ENCODE measurements at places on chromosomes 3 and 15.

DNA sequence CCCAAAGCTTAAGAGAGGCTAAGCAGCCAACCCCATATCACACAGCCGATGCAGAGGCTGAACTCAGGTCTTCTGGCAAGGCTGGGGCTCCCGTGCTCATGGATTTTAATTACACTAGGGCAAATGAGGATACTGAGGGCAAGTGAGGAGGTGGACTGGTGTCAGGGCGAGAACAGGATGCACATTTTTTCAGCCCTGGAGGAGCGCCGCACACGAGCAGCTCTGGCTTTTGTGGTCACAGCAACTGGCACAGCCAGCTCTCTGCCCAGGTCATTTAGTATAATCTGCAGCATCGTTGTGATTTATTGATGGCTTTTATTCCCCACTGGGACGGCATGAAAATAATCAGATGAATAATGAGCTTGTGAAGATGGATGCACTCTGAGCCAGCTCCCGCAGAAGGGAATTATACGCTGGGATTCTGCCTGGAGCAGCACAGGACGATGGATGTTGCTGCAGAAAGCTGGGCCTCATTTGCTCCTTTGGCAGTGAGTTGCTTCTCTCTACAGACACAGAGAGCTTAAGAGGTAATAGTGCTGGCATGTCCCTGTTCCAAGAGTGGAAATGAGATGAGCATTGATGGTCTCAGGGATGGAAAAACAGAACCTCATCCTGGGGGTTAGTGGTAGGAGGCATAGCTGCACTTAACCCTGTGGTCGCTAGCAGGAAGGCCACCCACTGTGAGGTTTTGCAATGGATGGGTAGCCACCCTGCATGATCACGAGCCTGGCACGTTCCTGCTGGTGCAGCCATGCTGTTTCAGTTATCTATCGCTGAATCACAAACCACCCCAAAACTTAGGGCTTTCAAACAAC is 135.4 kb downstream of the UACA start:
- no peak for DNase-seq

GRCh38 chr3:35184775-35185174 is 454.6 kb upstream of the ARPP21 start:
- DNase-seq = no peak

DNA sequence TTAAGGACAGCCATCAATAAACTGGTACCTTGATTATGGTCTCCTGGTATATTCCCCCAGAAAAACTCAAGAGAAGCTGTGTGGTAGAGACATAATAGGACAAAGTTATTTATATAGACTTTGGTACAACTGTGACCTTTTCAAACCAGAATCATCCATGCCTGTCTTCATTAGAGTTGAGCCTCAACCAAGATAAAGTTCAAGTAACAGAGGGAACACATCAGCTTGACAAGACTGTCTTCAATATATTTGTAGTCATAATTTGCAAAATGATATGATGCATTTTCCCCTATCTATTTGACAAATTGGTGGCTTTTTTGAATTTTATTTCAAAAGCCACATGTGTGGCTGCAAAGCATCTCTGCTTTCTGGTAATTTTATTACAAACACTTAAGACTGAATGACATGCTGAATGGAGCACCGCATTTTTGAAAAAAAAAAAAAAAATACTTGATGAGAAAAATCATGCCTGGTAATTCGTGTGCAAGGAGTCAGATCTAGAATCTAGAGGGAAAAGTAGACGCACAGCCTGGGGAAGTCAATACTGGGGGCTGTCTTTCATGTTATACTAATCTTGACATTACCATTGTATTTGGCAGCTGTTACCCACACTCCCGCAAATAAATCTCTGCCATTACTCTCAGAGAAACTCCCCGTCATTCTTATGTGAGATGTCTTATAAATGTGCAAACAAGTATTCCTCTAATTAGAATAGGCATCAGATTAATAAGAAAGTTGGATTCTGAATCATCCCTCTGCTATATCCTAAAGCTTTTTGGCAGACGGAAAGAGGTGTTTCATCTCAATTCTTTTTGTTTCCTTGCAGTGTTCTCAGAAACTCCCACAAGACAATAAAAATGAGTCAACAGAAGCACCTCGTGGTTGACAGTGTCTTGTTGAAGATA is 554.8 kb upstream of the CBLB start:
- no peak for DNase-seq

GRCh38 chr3:75254685-75255084 is 409.4 kb upstream of the FRG2C start:
- no peak for DNase-seq

DNA sequence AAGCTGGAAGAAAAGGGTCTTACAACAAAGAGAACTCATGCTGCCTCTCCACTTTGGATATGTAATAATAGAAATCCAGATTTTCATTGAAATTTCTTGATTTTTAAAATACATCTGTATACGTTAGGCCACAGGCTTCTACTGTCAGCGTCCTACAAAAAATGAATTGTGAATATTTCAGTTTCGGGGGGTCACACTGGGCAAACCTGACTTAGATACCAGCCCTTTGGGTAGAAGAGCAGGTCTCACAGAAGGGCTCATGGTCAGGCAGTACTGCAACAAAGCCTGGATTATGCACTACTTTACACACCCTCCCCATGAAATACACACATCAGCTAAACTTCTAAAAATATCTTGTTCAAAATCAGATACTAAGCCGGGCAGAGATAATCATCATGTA is 294.5 kb downstream of the FHIT start:
- no peak for DNase-seq

DNA sequence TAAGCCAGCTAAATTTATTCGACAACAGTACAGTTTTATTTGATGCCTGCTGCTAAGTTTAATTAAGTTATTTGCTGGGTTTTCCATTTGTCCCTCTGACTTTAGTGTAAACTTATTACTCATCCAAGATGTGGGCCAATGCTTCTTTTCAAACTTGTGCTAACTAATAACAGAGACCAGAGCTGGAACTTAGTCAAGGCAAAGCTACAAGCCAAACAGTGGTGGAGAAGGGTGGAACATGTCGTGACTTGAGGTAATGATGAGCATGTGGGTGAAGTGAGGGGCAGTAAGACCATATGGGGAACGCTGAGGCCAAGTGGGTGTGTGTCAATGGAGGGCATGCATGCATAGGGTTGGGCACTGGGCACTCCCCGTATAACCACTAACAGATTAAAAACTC is 63.9 kb downstream of the NMD3 start:
- DNase-seq = no peak

- no peak for DNase-seq
These were observed 74.2 kb upstream of the BHLHE40 start for GRCh38 chr3:4904811-4905695.

GRCh38 chr3:134406331-134407238 is 32.3 kb upstream of the AMOTL2 start:
- no peak for DNase-seq

GRCh38 chr15:78050441-78050809 is 27.1 kb downstream of the TBC1D2B start:
- no peak for DNase-seq

GRCh38 chr15:31934821-31935220 is 95.5 kb upstream of the CHRNA7 start:
- DNase-seq = no peak

- peak; percentile 38 for DNase-seq
These were observed 308.3 kb upstream of the CCDC54 start for GRCh38 chr3:107068980-107069379.

GRCh38 chr3:142622405-142622804 is 26.2 kb downstream of the PLS1 start:
- no peak for DNase-seq

DNA sequence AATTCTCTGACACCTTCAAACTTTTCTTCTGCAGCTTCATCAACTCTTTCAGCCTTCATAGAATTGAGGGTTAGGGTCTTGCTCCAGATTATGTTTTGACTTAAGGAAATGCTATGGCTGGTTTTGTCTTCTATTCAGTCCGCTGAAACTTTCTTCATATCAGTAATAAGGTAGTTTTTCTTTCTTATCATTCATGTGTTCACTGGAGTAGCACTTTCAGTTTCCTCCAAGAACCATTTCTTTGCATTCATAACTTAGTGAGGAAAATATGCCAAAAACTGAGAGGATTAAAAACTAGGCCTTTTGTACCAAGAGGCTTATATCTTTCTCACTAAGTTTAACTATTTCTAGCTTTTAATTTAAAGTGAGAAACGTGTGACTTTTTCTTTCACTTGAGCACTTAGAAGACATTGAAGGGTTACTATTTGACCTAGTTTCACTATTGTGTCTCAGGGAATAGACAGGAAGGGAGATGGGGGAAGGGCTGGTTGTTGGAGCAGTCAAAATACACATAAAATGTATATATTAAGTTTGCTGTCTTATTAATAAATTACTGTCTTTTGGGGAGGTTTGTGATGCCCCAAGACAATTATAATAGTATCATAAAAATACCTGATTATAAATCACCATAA is 1110.1 kb downstream of the TBL1XR1 start:
- no peak for DNase-seq

- DNase-seq = peak; percentile 37
These were observed 2.2 kb downstream of the IGF1R start for GRCh38 chr15:98650417-98651035.

DNA sequence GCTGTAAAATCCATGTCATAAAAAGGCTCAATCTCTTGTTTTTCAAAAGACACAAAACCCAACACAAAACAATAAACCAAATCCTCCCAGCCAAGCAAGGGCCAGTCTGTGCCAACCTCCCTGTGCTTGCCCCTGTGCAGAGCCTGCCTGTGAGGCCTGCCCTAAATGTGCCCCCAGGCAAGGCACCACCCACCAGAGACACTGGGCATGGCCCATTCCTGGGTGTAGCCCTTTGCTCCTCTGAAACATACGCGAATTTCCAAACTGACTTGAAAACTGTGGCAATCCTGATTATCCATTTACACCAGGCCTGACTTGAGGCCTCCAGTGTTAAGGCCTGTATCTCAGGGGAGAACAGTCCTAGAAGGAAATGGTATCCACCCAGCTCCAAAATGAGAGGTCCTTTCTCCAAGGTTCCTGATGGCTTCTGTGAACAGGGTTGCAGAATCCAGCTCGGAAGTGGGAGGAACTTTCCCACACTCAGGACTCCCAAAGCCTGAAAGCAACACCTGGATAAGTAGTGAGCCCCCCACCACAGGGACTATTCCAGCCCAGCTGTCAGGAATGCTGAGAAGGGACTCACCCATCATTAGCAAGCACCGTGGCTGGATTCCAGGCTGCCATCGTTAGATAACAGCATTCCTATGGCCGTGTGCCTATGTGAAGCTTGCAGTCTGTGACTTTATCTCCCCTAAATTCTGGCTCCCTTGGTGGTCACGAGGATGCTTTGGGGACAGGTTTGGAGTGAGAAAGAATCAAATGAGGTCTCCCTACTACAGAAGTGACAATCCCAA is 61.8 kb downstream of the CACNA2D2 start:
- DNase-seq = no peak

DNA sequence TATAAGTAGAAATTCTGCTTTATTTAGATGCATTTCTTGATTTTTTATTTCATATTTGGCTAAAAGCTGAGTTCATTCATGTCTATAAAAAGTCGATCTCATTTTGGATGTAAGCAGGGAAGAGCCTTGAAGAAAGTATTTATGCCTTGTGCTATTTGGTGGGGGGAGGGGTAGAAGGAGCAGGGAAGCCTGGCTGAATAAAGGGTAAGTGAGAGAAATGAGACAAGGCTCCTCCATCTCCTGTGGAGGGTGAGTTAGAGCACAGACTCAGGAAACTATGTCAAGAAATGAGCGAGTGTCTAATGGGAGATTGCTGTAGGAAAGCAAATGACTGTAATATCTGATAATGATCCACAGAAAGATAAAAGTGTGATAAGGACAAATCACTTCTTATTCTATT is 121.8 kb upstream of the ATP11B start:
- no peak for DNase-seq

- no peak for DNase-seq
These were observed 29.6 kb upstream of the CHMP2B start for GRCh38 chr3:87197531-87197930.

GRCh38 chr15:80695099-80695910 is at the start of gene ABHD17C:
TSS of gene ABHD17C (plus strand) at chr15:80695310. CDS start at chr15:80695430, 120 bp downstream.
- peak; percentile 30 for DNase-seq

- no peak for DNase-seq
These were observed 76.3 kb upstream of the TGFBR2 start for GRCh38 chr3:30530084-30530483.

GRCh38 chr3:4754180-4755086 is 224.8 kb upstream of the BHLHE40 start:
- DNase-seq = no peak

GRCh38 chr15:71747128-71748083 is 62.9 kb upstream of the NR2E3 start:
- peak; percentile 93 for DNase-seq

DNA sequence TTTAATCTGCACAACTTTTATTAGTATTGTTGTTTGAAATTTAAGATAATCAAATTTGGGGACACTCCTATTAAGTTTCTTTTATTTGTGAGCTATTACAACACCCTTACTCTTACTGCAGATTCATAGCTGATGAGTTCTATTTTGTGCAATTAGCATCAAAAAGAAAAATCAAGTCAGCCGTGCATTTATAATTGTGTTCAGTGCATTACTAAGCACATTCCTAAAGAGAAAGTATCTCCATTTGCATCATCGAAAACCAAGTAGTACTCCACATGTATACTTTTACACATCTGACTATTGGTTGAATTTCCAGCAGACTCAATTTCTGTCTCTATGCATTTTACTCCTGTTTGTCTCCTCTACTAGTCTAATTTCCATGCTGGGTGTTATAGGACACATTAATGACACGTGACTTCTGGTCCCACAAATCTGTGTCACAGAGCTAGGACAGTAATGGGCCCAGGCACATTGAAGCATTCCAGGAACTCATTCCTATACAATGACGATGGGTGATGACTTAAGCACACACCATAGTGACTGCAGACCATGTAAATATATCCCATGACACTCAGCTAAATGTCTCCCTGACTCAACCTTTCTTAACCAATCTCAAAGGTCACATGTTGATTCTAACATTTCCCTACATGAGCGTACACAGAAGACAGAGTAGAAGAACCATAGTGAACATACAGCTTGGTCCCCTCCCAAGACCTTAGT is 477.5 kb downstream of the LPP start:
- peak; percentile 94 for DNase-seq

GRCh38 chr3:79040701-79041100 is 727.1 kb downstream of the ROBO1 start:
- DNase-seq = peak; percentile 59

DNA sequence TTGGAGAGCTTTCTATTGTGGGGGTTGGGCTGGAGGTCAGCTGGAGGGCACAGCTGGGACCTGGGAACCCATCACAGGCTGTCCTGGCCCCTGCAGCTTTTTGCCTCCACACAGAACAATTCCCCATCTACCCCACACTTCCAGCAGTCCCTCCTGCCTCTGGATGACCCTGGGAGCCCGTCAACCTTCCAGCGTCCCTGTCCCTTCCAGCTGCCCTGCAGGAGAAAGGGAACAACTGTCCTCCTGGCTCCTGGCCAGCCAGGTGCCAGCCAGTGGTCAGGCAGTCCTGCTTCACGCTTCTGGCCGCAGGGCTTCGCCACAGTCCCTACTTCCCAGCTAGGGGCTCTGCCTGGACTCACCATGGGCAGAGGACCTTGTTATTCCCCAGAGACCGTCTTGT is 27.2 kb downstream of the LINGO1 start:
- no peak for DNase-seq

DNA sequence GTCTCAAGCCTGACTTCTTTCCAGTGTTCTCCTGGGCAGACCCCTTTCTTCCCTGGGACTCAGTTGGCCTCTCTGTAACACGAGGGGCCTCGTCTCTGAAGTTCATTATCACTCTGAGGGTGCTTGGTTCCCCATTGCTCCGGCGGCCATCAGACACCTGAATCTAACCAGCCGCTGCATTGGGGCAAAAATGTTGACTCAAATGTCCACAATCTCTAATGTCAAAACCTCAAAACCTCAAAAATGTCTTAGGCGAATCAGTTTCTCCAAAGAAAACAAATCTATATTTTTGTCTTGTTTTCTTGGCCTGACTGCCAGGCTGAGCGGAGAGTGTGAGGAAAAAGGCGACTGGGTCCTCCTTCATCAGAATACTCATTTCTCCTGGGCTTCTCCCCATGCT is 220.7 kb downstream of the VPS13C start:
- no peak for DNase-seq

All from HFFc6 (cell line).